Stimulated activated CD4-positive, alpha-beta T cell treated with anti-CD3 and anti-CD28 coated beads, Interleukin-15, amount 100 ng/mL, for 1 hour (primary cell): ENCODE measurements at places on chromosomes 4 and X.

DNA sequence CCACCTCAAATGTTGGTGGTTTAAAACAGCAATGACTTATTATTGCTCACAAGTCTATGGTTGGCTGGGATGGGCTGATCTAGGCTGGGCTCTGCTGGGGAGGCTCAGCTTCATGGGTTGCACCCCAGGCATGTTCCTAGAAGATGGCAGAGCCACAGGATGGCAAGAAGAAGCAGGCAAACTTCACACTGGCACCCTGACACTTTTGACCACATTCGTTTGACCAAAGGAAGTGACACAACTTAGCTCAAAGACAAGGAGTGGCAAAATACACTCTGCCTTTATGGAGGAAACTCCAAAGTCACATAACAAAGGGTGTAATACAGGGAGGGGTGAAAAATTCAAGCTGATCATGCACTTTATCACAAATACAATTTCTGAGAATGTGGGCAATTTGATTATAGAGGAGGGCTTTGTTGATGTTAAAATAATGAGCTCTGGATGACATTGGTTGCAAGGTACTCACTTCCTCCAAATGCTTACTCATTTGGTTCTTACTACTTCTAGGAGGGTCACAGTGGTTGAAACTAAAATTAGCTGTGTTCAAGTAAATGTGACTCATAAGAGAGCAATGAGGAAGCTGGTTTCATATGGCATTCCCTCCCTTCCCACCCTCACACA is 249.2 kb upstream of the RPS6KA3 start:
- no peak for DNase-seq

DNA sequence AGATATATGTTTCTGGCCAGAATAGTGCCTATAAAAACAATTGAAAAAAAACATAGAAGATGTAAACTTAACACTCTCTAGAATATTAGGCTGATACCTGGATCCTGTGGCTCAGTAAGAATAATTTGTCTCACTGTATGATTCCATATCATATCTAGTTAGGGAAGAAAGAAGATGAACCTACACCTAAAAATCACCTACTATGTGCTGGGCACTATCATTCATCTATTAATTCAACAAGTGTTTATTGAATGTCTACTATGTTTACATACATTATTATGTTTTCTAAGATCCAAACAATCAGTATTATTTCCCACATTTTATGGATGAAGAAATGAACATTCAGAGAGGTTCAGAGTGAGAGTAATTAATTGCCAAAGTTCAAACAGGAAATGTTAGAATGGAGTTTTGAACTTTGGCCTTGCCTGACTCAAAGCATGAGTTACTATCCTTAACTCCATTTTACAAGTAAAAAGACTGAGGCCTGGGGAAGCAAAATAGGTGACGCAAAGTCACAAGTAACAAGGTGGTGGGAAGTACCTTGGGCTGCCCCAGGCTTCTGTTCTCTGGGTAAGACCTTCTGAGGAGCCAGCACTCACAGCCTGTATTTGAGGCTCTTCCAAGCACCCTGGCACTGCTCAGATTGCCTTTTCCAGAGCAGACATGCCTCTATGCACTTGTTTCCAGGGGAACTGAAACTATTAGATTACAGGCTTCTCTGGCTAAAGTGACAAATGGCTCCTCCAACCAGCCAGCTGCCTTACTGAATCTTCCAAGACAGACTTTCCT is 111.1 kb upstream of the ACSL4 start:
- DNase-seq = no peak

- DNase-seq = no peak
Observed at GRCh38 chr4:123555807-123556273, 159.2 kb downstream of the SPRY1 start.

GRCh38 chr4:18635531-18635930 is 614.0 kb upstream of the LCORL start:
- no peak for DNase-seq

DNA sequence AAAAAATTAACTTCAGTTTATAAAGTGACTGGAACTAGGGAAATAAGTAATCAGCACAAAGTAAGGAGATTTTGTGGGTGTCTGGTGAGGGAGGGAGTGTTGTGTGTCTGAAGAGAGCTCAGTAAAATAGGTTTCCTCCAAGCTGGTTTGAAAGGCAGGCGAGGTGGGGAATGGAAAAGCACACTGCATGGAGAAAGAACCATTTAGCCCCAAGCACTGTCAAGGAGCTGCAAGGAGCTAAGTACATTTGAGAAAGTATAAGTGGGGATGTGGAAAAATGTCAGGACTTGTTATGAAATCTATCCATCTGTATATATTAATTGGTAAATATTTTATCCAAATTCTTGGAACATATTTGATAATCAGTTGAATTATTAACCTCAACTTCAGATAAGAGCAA is 956 bp downstream of the C4orf51 start:
- DNase-seq = no peak

GRCh38 chr4:3756343-3757059 is 9.7 kb upstream of the ADRA2C start:
- no peak for DNase-seq

GRCh38 chrX:125006704-125007103 is 313.0 kb upstream of the TEX13C start:
- no peak for DNase-seq

- DNase-seq = peak; percentile 53
Observed at GRCh38 chr4:56530269-56531148, 24.9 kb downstream of the ARL9 start.

- DNase-seq = no peak
Observed at GRCh38 chrX:23784470-23785331, 1.7 kb downstream of the SAT1 start.

GRCh38 chrX:23511793-23512192 is 155.5 kb upstream of the PRDX4 start:
- no peak for DNase-seq

DNA sequence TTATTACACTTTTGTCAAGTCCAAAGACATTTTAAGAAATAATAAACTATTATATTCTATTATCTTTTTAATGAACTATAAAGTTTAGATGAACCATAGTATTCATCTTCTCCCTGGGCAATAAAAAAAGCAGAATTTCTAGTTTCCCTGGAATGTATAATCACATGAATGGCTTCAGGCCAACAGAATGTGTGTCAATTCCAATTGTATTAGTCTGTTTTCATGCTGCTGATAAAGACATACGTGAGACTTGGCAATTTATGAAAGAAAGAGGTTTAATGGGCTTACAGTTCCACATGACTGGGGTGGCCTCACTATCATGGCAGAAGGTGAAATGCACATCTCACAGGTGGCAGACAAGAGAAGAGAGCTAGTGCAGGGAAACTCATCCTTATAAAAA is 70.7 kb upstream of the ANXA10 start:
- no peak for DNase-seq
